ENCODE measurements at places on chromosomes 2 and 18.

GRCh38 chr2:135620198-135620597 is 88.9 kb downstream of the R3HDM1 start:
- DNase-seq: no peak

DNA sequence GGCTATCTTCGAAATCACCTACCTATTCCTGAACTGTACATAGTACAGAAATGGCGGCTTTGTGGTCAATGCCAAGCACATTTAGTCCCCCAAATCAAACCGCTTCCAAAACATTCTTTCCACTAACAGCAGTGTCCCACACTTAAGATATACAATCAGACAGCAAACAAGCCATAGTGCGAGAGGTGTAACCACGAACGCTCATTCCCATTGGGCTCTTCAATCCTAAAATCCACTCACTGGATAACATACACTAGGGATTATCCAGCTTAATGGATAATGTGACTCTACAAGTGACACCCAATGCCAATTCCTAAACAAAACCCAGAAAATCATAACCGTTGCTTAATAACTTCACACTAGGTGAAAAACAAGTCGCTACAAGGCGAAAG is 2.0 kb downstream of the XPO1 start:
- DNase-seq: no peak

DNA sequence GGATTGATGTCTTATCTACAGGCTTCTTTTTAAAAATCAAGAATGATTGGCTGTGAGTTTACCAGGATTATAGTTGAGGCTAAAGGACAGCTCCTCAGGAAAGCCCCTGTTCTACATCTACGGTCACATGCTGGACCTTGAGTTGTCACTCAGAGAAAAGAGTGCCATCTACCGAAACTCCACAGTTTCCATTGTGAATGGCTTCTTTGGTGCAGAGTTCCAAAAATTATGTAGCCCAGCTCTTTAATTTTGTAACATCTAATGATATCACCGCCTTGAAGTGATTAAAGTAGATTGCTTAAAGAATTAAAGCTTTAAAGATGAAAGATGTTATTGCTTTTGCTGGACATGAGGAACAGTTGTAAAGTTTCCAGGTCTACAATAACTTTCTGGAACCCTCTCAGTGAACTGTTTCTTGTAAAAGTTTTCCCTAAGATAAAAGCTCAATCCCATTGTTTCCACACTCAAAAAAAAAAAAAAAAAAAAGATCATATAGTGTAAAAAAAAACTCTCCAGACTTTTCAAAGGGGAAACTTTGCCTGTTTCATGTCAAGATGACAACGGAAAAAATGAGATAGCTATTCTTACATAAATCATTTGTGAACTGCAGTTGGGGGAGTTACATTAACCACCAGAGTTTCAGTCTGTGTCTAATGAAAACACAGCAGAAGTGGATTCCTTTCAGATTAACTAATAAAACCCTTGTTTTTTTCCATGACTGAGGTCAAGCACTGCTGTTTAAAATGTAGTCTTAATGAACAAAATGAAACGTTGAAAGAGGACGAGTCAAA is 4.3 kb downstream of the COL3A1 start:
- DNase-seq: no peak

GRCh38 chr18:68445668-68446426 is 269.1 kb downstream of the TMX3 start:
- no peak for DNase-seq

DNA sequence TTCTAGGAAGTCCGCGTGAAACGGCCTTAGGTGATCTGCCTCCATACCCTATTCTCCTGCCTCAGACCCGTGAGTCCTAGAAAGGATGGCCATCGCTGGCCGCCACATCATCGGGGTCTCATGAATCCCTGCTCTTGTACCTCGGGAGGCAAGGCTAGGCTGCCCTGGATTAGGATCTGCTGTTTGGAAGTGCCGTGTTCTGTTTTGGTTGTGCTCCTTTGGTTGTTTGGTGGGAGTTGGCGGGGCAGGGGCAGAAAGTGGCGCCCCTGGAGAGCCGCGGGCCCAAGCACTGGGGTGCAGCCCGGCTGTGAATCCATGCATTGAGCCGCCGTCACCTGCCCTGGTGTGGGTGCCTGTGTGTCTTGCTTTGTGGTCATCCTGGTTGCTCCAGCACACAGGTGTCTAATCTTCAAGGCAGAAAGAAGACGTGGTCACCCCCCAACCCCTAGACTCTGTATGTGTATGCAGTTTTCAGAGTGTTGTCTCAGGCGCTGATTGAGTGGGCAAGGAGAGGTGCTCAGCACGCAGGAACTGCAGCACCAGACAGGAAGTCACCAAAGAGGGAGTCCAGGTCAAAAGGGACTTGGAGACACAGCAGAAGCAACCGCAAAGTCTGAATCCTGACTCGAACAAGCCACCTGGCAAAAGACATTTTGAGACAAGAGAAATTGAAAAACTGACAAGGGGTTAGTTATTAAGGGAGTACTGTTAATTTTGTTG is 80.0 kb upstream of the LDLRAD4 start:
- no peak for DNase-seq

DNA sequence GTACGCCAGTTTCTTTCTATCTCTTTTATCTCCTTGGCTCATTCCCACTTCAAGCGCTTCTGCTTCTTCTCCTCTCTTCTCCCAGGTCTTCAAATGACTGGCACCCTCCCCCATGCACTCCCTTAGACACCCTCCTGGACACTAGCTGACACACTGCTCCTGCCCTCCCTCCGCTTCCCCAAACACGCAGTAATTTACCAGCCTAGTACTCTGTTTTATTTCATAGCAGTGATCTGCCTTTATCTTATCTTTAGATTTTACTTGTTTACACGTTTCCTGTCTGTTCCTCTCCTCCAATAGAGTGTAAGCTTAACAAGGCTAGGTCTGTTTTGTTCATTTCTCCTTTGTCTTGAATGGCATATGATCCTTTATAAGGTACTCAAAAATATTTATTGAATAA is 93.9 kb downstream of the SCN3A start:
- no peak for DNase-seq

- DNase-seq: no peak
Observed at GRCh38 chr18:11179959-11180519, 30.7 kb upstream of the PIEZO2 start.

GRCh38 chr2:11500702-11501303 is 33.0 kb upstream of the GREB1 start:
- no peak for DNase-seq

DNA sequence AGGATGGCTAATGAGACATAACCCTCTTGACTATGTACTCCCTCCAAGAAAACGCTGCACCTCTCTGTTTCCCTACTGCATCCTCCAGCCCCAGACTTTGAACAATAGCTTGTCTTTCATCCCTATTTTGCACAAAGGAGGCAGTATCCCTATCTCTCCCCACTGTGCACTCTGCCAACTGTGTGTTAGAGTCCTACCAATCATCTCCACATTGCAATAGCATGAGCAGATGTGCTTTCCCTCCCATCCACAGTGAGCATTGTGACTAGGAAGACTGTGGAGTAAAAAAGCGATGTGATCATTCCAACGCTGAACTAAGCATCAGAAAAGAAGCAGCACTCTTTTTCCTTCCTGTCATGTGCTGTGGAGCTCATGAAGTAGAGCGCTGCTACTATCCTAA is 206.3 kb upstream of the GULP1 start:
- DNase-seq: no peak

DNA sequence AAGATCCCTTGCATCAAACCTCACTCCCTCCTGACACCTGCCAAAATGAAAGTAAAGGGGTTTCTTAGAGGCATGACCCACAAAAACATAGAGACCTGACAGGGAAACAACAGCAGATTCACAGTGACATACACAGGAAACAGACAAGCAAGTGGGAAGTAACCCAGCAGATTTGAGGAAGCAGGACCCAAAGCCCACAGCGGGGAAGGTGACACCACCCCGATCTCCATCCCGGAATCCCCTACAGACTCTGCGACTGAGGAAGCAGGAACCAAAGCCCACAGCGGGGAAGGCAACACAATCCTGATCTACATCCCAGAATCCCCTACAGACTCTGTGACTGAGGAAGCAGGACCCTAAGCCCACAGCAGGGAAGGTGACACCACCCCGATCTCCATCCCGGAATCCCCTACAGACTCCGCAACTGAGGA is 21.6 kb downstream of the CIB4 start:
- DNase-seq: no peak

GRCh38 chr18:574865-575645 is 5.1 kb upstream of the CETN1 start:
- no peak for DNase-seq

DNA sequence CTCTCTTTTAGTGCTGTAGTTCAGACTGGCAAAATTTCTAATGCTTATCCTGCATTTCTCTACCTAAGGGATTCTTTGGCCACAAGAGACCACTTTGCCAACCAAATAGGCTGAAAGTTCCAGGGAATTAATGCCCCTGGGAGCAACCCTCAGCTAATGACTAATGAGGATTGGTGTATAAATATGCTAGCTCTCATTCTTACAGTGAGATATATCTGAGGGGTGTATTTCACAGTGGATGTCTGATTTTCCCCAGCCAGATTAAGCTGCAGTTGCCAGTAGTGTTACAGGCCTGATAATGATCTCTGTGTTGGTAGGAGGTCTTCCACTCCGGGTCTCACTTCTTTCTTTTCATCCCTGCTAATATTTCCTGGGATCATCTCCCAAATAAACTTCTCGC is 90.4 kb downstream of the GULP1 start:
- no peak for DNase-seq

DNA sequence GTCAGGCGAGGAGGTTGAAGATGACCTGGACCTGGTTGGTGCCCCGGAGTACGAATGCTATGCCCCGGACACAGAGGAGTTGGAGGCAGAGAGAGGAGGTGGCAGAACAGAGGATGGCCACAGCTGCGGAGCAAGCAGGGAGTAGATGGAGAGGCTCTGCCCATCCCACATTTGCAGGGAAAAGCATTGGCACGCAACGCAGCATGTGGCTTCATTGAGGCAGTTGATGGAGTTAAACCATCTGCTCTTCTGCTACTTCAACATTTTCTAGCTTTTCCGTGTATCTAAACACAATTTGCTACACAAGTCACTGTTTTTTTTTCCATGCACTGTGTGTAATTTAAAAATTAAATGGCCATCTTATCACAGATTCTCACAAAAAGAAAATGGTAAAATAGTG is 11.8 kb downstream of the RBFA start:
- no peak for DNase-seq

DNA sequence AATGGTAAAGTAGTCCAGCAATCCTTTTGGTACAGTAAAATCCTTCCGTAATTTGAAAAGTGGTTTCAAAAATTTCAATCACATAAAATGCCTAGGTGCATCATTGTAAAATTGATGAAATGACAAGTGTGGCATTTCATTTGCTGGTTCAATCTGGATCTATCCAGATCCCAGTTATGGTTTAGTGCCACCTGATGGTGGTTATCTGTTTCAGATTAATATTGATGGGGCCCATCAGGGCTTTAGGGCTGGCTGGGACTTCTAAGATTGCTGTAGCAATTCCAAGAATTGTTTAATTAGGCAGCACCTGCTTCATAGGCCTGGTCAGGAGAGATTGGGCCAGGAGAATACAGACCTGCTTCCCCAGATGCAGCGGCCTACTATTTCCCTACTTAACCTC is 55.5 kb upstream of the PIK3C3 start:
- DNase-seq: no peak

GRCh38 chr2:38835015-38835601 is 40.6 kb downstream of the DHX57 start:
- DNase-seq: no peak
